ENCODE measurements at places on chromosomes 13 and 19. TPM values are rescaled to one million over a fixed set of nuclear protein-coding genes. Genes with fewer than 3 reads are reported as not detected.
A peak's percentile ranks its signal among the peaks of the same experiment; 100 is the strongest.

The CHMP2A gene
- 48.4 TPM for total RNA-seq

DNA sequence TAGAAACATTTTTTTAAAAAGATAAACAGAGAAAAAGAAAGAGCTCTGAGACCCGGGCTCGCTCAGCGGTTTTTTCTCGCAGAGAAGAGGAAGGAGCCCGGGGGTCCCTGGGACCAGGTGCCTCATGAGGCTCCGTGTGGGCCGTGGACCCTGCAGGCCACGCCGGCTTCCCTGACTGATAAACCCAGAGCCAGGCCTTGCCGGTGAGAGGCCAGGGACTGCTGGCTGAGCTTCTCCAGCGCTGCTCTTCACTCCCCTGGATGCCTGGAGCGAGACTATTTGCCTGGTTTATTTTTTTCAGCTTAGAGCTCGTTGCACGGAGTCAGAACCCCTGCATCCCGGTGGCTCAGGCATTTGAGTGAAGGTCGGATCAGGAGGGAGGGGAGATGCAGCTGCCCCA, 53.4 kb upstream of the F7 start:
- no peak for DNase-seq

- no peak for DNase-seq
Observed at GRCh38 chr13:78609464-78610205, 6.3 kb upstream of the POU4F1 start.

DNA sequence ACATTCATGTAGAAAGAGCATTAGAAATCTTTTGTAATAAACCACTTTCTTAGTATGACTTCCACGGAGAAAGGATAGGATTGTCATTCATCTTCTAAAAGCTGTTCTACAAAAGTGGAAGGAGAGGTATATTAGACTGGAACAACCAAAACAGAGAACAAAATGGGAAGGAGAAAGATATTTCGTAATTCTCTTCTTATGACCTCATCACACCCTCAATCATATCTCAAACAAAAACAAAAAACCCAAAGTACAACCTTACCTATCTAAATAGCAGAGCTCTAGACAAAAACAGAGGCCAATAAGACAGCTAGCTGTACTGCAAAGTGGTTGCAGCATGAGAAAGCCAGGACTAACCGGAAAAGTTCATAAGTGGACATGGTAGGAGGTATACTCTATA, 46.3 kb downstream of the DACH1 start:
- no peak for DNase-seq

GRCh38 chr19:43420954-43421353, 6.3 kb downstream of the TEX101 start:
- no peak for DNase-seq

The ZNF844 gene
- total RNA-seq: 5.0 TPM

DNA sequence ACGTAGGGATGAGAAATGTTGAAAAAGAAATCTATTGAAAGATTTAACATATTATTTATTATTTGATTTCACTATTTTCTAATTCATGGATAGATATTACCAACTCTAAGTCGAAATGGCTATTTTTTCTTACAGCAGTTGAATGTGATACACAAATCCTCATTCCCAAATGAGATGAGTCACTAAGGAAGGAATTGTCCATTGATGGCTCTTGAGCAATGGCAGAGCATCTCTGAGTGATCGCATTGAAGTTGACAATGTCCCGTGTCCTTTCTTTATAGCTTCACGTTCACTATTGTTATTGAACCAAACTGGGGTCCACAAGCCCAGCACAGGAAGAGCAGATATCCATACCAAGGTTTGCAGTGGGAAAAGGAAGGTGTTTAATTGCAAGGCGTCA, 648.3 kb upstream of the SPRY2 start:
- no peak for DNase-seq

The TMEM238 gene
- 21.7 TPM for total RNA-seq

DNA sequence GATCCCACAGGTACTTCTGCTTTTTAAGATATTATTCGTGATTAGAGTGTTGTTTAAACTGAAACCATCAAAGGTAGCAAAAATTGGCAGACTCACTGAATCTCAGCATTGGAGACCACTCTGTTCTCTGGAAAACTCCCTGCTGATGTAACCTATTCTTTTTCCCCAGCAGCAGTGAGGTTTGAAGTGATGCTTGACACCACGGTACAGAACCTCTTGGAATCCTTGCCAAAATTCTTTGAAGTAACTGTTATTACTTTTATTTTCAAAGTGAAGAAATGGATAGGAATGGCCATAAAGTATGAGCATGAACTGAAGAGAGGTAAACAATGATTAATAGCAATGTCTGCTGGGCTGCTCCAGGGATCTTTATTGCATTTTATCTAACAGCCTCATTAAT, 66.4 kb upstream of the KL start:
- DNase-seq: no peak

- no peak for DNase-seq
Observed at GRCh38 chr13:24982333-24982999, 113.5 kb upstream of the PABPC3 start.

The OR7C1 gene
- total RNA-seq: not detected

DNA sequence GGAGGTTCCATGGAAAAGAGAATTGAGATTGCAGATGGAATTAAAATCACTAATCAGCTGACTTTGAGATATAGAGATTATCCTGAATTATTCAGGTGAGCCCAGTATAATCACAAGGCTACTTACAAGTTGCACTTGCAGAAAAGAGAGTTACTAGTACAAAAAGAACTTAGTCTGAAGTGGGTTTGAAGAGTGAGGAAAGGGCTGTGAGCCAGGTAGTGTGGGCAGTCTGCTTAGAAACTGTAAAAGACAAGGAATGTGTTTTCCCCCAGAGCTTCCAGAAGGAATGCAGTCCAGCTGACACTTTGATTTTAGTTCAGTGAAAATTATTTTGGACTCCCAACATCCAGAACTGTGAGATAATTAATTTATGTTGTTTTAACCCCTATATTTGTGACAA, 285.4 kb upstream of the GPC6 start:
- no peak for DNase-seq

- peak; percentile 93 for DNase-seq
Observed at GRCh38 chr19:55160128-55160985, 2.8 kb upstream of the TNNI3 start.

The HS6ST3 gene
- total RNA-seq: 2.4 TPM

DNA sequence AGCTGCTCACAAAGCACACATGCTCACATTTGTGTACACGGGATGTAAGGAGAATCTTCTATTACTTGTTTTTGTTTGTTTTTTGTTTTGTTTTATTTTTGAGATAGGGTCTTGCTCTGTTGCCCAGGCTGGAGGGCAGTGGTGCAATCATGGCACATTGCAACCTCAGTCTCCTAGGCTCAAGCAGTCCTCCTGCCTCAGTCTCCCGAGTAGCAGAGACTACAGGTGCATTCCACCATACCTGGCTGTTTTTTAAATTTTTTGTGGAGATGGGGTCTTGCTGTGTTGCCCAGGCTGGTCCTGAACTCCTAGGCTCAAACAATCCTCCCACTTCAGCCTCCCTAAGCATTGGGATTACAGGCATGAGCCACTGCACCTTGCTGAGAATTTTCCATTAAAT, 41.8 kb downstream of the KCNC3 start:
- DNase-seq: no peak

DNA sequence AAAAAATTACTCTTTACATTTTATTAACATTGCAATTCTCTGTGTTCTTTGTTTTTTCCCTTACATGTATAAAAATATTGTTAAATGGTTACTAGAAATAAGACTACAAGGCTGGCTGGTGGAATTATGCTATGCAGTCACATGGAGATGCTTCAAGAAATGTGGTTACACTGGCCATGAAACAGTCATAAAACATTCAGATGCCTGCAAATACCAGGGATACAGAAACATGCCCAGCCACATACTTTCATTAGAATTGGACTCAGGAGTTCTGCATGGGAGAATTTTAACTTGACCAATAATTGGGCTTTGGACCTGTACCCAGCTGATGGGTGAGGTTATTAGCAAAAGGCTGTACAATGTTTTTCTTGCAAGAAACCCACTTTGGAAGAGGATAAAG, 1407.7 kb upstream of the SLC10A2 start:
- DNase-seq: no peak

DNA sequence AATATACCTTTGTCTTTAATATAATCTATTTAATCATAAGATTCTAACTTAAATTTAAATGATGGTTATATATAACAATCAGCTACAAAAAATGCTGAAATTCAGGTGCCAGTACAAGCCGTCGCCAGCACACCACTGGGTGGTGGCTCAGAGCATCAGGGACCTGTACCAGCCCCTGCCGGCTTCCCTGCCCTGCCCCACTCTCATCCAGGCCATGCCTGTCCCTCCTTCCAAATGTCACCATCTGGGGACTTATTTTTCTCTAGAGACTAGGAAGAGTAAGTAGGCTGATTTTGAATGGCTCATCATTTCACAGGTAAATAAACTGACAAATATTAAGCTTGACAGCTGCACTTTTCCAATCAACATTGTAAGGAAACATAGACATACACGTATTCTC, 1.6 kb downstream of the METTL21C start:
- DNase-seq: no peak

DNA sequence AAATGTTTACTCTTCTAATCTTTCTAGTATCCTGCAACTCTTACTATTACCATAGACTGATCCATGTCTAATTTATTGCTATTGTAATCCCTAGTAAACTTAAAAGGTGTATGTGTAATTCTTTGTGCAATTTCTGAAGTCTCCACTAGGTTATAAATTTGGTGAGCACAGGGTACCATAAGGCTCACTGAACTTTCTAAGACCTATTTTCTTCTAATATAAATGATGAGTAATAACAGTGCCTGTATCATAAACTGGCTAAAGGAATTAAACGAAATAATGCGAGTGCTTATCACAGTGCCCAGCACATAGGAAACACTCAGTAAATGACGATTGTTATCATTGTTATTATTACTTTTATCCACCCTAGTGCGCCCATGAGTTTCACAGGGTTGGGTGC, 119.1 kb downstream of the KLF12 start:
- no peak for DNase-seq

The ZNF793 gene
- 1.3 TPM for total RNA-seq

The CCDC61 gene
- 8.6 TPM for total RNA-seq

DNA sequence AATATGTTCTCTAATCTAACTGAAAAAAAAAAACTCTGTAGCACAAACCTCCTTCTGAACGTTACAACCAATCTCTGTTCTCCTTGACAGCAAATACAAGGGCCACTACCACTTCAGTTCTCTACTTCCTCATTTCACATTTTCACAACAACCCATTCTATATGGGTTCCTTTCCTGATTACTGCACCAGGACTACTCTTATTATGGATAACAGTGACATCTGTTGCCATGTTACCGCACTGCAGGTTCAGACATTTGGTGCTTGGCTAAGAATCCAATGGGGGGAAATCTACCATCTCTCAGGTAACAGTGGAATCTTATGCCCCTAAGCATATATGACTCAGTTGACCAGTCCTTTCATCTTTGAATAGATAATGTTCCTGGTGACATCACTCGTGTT, 11.6 kb upstream of the FPR3 start:
- DNase-seq: no peak

Measured in pancreas (tissue), 10 donors.